Frontal cortex (tissue), 4 donors: ENCODE measurements at places on chromosomes 12 and 14. TPM values are rescaled to one million over a fixed set of nuclear protein-coding genes. Genes with fewer than 3 reads are reported as not detected.

DNA sequence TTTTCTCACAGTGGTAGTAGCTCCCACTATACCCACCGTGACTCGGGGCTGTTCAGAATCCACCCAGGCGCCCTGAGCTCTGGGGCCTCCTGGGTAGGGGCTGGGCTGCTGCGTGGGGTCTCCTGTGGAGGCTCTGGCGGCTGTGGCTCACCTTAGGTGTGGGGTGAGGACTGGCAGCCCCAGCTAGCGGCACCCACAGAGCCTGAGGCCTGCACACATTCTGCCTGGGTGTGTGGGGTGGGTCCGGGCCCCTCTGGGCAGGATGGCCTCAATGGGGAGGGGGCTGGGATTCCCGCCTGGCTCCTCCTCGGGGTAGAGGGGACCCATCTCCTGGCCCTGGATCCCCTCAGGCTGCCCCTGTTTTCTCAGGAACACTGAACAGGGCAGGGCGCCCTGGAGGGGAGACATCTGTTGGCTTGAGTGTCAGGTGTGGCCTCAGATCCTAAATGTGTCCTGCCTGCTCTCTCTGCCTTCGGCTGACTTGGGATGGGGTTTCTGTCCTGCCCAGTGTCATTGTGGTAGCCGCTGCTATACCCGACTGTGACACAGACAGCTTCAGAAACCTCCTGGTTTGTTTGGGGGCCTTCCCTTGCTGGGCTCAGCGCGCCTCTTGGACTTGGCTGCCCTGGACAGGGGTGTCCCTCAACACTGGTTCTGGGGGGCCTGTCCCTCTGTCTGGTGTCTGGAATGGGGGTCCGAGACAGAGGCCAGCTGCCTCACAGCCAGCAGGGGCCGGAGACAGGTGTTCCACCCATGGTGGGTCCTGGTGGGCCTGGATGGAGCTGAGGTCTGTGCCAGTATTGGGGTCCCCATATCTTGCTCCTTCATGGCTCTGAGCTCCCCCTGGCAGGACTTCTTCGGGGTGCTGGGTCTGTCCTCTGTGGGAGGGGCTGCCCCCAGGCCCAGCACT, 354.9 kb downstream of the TMEM121 start:
- no peak for DNase-seq

DNA sequence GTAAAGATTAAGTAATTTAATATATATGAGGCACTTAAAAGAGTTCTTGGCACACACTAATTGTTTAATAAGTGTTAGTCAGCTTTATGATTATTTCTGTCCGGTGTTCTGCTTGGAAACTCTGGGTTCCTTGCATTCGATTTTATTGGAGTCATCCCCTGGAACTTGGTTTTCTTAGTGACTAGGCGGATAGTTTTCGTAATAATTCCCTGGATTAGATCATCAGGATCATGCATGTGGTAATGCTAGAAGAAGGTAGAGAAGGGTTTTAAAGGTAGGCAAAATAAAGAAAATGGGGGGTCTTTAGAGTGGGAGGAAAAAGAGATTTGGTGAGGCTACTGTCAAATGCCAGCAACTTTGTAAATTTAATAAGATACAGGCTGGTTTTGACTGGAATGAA, 88.4 kb downstream of the MYF5 start:
- no peak for DNase-seq

Gene KRT5
- total RNA-seq: not detected

GRCh38 chr12:116018282-116018681, 259.2 kb downstream of the MED13L start:
- DNase-seq: no peak

GRCh38 chr14:21804981-21805380, 131.4 kb upstream of the OR4E1 start:
- no peak for DNase-seq

DNA sequence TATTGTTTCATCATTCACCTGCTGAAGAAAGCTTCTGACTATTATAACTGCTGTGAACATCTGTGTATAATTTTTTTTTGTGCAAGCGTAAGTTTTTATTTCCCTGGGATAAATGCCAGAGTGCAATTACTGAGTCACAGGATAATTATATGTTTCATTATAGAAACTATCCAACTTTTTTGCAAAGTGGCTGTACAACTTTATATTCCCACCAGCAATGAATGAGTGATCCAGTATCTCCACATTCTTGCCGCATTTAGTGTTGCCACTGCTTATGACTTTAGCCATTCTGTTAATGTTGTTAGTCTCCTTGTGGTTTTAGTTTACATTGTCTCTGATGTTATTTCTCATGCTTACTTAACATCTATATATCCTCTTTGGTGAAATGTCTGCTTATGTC, 88.1 kb upstream of the CCDC175 start:
- no peak for DNase-seq

- no peak for DNase-seq
These were observed 54.8 kb downstream of the WNK1 start for GRCh38 chr12:807041-807735.
